ENCODE measurements at places on chromosomes 16 and 17.
A peak's percentile ranks its signal among the peaks of the same experiment; 100 is the strongest.

GRCh38 chr16:55471448-55472097 lies 7.4 kb upstream of the MMP2 start:
- DNase-seq: no peak

DNA sequence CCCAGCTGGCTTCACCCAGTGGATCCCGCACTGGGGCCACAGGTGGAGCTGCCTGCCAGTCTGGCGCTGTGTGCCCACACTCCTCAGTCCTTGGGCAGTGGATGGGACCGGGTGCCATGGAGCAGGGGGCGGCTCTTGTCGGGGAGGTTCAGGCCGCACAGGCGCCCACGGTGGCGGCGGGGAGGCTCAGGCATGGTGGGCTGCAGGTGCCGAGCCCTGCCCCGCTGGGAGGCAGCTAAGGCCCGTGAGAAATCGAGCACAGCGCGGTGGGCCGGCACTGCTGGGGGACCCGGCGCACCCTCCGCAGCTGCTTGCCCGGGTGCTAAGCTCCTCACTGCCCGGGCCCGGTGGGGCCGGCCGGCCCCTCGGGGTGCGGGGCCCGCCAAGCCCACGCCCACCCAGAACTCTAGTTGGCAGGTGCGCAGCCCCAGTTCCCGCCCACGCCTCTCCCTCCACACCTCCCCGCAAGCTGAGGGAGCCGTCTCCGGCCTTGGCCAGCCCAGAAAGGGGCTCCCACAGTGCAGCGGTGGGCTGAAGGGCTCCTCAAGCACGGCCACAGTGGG lies 26.6 kb downstream of the CCDC42 start:
- DNase-seq: no peak

DNA sequence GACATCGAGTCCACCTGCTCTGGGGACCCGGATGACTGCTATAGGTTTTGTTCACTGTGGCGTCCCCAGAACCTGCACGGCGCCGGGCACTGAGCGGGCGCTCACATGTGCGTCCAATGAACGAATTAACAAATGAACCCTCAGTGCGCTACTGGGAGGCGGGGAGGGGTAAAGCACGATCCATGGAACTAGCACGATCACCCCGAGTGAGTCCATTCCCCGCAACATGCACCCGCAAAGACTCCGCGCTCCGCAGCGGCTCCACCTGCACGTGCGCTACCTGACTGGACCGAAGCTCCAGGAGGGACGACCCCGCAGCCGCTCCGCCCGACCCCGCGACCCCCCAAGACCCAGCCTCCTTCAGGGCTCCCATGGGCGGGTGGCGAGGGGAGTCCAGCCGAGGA lies 491 bp downstream of the TRAP1 start:
- no peak for DNase-seq

GRCh38 chr17:40490289-40490853 lies 11.1 kb downstream of the TNS4 start:
- no peak for DNase-seq

GRCh38 chr17:61806081-61806828 lies 57.1 kb downstream of the BRIP1 start:
- DNase-seq: no peak

DNA sequence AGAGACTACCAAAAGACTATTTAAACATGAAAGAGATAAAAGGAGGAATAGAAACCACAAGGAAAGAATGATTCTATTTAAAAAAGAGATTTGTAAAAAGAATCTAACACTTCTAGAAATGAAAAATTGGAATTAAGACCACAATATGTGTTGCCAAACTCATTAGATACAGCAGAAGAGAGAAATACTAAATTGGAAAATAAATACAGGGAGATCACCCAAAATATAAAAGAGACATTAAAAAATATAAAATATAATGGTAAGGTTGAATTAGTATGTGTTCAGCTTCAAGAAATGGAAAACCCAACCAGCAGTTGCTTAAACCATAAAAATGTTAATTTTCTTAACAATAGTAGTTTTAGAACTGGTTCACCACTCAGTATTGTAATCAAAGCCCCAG lies 160.4 kb downstream of the LGALS9B start:
- no peak for DNase-seq

DNA sequence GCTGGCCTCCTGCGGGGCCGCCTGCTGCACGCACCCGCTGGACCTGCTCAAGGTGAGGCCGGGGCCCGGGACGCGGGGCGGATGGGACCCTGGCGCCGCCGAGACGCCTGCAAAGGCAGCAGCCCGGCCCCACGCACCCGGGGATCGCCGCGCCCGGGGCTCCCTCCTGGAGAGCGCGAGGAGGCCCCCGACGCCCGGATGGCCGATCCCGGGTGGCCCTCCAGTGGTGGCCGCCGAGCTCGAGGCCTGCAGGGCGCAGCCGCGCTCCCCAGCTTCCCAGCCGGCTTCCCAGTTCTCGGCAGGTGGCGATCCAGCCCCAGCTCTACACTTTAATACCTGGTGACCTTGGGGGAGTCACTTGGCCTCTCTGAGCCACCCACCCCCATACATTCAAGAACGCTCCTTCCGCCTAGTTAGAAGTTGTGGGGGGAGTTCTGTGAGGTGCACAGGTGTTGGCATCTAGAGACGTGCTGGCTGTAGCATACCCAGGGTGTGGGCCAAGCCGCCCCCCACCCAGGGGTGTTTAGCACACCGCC lies 452 bp downstream of the SLC25A10 start:
- DNase-seq: no peak

- DNase-seq: peak; percentile 40
These were observed 22.6 kb upstream of the ERN1 start for GRCh38 chr17:64152428-64153125.

- no peak for DNase-seq
These were observed 18.9 kb upstream of the KCNJ12 start for GRCh38 chr17:21357281-21357680.

GRCh38 chr16:3170440-3171180 lies 17.4 kb upstream of the OR1F1 start:
- peak; percentile 70 for DNase-seq
